ENCODE measurements at places on chromosomes 16 and 17.

DNA sequence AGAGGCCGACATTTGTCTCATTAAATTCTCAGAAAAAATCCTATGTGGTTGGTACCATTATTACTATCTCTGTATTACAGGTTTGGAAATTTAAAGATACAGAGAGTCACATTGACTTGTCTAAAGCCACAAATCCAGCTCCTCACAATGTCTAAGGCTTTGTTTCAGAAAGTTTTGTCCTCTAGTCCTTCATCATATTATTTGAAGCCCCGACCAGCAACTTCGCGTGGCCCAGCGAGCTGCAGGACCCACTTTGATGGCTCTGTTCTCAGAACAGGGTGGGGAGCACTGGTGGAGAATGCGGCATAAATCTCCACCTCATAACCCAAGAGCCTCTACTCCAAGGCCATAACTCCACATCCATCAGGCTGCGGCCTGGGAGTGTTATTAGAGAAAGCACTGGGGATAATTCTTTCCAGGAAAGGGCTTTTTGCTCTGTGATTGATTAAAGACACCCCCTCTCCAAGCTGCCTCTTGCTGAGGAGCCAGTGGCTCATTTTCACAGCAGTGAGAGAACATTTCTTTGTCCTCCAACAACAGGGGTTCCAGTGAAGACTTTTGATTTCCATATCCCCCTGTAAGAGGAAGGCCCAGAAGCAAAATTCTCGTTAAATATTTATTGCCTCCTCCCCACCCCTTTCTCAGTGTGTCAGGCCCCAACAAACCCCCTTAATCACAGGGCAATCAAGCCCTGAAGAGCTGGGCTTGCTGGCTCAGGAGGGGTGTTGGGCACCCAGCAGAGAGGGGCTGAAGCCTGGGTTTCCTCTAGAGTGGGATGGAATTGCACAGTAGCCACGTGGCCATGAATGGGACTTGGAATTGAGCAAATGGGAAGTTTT, 113.7 kb upstream of the CDH11 start:
- no peak for DNase-seq

DNA sequence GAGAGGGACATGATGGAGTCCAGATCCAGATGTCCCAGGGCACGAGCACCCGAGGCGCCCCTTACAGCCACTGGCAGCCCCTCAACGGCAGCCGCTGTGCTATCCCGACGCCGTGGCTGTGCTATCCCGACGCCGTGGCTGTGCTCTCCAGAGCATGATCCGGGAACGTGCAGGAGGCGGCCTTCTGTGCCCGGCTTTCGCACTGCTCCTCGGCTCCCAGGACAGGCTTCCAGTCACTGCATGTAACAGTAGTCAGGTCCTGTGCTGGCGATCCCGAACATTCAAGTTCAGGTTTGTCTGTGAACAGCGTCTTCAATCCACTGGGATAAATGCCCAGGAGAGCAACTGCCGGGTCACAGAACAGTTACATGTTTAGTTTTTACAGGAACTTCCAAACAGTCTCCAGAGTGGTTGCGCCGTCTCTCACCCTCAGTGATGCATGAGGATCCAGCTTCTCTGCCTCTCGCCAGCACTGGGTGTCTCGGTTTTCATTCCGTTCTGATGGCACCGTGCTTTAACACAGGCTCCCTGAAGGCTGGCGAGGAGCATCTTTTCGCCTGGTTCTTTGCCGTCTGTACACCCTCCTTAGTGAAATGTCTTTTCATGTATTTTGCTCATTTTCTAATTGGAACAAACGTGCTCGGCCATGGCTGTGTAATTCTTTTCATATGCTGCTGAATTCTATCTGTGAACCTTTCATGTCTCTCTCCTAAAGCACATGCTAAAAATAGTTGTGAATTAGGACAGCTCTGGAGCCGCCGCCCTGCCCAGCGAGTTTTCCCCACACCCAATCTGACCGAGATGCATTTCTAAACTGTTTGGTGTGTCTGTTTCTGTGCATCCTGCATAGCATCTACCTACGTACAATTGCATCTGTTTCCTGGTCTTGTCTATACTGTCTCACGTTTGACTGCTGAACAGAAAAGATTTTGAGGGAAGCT, 72.6 kb upstream of the METRNL start:
- DNase-seq: peak; percentile 50

DNA sequence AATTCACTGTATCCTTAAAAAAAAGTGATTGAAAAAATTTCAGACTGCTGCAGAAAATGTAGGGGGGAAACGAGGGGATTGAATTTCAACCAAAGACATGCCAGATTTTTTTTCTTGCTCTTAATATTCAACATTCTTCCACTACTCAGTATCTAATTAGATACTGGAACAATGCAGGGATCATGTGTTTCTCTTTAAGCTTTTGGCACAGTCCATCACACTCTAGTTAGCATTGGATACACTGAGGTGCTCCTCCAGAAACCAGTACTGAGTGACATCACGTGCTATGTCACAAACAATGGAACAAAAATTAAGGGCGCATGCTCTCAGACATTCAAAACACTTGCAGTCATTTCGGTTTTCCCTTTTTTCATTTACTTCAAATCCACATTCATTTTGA, 298.6 kb upstream of the PSMD7 start:
- DNase-seq: peak; percentile 41

GRCh38 chr17:72219137-72219823, 98.5 kb downstream of the SOX9 start:
- peak; percentile 36 for DNase-seq

GRCh38 chr17:37062021-37062420, 113.3 kb downstream of the AATF start:
- no peak for DNase-seq

DNA sequence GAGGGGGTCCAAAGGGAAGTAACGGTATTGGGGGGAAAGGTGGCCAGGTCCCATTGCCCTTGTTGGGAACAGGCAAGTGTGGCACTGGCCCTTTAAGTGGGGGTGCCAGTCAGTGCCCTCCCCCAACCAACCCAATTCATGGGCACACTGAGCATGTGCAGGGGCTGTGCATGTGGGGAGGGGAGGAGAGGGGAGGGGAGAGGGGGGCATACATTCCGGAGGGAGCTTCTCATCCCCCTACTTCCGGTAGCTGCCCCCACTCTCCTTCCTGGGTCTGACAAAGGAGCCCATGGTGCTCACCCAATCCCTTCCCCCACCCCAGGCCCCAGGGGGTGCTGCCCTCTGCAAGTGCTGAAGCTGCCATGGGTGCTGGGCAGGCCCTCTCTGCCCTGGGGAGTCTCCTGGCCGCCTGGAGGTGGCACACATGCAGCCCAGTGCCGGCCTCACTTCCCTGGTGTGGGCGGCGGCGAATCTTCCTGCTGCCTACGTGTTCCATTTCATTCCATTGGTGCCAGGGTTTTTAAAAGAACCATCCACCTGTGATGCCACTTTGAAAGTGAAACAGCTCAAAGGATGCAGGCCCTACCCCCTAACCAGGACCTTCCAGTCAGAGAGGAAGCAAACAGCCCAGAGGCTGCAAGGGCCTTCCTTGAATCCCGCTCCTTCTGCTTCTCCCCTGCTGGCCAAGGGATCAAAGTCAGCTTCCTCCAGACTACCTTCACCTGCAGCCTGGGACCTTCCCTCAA, 11.0 kb downstream of the HEXIM2 start:
- DNase-seq: peak; percentile 95

GRCh38 chr16:22372882-22373661, 1.3 kb downstream of the CDR2 start:
- no peak for DNase-seq

DNA sequence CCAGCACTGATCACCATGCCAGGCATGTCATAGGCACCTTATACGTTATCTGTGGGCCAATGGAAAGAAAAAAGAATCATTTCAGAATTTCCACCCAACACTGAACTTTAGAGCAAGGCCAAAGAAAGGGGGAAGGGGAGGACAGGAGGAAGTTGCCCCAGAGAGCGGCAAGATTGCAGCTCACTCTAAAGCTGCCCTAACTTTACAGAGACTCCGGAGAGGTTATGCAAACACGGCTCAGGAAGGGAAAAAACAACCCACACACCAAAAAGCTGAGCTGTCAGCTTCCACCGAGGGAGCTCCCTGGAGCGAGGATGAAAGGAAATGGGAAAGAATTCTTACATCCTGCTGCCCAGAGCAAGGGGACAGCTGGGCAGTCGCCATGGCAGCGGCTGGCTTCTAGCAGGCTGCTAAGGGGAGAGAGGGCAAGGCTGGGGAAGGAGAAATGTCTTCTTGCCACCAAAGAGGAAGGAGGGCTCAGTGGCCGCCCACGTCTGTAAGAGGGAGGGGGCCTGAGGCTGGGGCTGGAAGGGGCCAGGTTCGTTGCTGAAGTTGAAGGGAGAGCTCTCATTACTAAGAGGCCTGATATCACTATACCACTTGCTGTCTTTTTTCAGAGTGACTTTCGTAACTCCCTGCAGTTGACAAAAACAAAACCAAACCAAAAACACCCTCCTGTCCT, 18.2 kb downstream of the COTL1 start:
- peak; percentile 74 for DNase-seq

DNA sequence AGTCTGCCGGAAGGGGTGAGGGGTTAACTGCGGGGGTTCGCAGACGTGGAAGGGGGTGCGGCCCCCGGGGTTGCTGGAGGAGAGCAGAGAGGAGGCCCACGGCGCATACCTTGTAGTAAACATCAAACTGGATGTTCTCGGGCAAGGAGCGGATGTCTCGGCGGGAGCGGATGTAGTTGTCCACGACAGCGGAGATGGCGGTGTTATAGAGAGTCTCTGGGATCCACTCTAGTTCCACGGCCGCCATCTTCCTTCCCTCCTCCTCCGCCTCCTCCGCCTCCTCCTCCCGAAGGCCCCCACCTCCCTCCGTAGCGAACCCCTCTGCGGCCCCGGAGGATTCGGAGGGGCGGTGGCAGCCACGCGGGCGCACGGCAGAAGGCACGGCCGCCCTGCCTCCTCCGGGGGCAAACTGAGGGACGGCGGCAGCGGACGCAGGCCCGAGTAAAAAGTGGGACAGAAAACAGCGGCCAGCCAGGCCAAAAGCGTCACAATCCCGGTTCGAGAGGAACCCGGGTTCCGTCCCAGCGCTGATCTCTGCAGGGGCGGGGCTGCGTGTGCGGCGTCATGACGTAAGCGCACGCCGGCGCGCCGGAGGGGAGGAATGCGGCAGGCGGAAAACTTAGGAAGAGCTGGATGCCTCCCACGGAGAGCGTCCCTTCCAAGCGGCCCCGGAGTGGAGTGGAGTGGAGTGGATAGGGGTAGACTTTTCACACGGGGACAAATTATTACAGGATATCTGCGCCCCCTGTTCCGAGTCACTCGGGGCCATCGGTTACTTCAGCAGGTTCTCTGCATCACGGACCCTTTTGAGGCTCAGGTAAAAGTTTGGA, at the start of gene APPBP2:
Gene APPBP2 (minus strand): TSS at position 558 of the 830 bp plus-strand sequence. CDS start 311 bp downstream, at position 247.
- DNase-seq: peak; percentile 96

GRCh38 chr17:208429-208828, 27.0 kb upstream of the DOC2B start:
- DNase-seq: no peak

DNA sequence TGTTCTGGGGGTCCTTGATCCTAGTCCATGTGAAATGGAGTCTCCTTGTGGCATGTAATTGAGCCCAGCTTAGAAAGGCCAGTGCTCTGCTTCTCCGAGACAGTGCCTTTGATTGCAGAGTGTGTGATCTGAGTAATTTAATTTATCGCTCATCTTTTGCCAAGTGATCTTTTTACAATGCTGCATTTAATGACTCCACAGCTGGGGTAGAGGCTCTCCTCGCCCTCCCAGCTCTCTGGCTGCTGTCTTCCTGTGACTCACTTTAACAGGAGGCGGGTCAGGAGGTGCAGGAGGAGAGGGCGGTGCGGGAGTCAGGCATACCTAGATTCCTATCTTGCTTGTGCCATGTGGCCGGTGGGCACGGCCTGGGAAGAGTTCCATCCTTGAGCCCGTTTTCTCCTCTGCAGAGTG, 113.4 kb upstream of the FOXF1 start:
- DNase-seq: peak; percentile 84

DNA sequence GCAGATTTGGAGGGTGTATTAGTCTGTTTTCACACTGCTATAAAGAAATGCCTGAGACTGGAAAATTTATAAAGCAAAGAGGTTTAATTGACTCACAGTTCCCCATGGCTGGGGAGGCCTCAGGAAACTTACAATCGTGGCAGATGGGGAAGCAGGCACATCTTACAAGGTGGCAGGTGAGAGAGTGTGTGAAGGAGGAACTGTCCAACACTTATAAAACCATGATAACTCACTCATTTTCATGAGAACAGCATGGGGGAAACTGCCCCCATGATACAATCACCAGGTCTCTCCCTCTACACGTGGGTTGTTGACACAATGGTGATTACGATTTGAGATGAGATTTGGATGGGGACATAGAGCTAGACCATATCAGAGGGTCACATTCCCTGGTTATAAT, 195.6 kb downstream of the RGS9 start:
- no peak for DNase-seq

- DNase-seq: no peak
These were observed 154.1 kb upstream of the PLCG2 start for GRCh38 chr16:81624760-81625543.

DNA sequence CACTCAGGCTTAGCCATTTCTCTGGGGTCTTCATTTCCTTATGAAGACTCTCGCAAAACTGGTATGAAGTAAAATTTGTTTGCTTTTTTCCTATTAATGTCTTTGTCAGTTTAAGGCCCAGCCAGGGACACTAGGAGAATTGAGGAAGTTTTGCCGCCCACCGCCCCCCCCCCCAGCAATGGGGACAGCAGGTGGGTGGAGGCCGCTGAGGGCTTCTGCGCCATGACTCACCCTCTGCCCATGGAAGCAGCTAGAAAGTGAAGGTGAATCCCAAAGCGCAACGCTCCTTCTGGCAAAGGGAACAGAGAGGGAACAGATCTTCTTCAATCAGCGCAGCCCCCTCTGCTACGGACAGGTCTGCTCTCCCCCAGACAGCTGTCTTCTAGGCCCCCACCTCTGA, 49.7 kb downstream of the MARF1 start:
- DNase-seq: no peak

- peak; percentile 88 for DNase-seq
These were observed 17.5 kb downstream of the PRMT7 start for GRCh38 chr16:68328151-68328859.

GRCh38 chr16:74558873-74559272, 48.0 kb downstream of the GLG1 start:
- no peak for DNase-seq

- no peak for DNase-seq
These were observed 3.0 kb upstream of the TFAP4 start for GRCh38 chr16:4275861-4276260.

DNA sequence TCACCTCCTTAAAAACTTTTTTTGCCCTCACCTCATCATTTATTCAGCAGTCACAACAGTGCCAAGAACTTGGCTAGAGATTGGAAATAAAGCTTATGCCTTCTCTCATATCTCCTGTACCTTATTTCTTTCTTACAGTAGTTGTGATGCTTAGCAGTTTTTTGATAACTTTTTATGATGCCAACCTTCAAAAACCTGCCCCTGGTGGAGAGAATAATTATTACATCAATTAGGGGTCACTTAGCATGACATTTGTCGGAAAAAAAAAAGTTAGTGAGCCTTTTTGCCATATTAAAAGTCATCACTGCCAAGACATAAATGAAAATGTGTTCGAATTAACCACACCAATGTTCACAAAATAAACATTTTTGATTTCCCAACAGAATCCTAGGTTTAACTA, 296.6 kb downstream of the WWOX start:
- no peak for DNase-seq

DNA sequence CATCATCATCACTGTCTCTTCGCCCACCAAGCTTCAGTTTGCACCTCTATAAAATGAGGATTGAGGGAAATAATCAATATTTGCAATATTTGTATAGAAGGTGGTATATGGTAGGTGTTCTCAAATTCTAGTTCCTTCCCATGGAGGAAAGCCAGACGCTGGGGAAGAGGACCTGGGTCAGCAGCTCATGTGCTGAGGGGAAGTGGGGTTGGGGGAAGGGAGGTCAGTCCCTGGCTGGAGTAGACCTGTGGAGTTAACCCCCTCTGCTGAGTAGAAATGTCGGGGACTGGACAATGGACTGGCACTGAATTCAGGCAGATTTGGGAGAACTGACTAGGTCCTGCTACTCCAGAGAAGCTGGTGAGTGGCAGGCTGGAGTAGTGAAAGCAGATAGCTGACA, 12.8 kb upstream of the ITGB3 start:
- no peak for DNase-seq

Data from tongue (tissue), 3 donors.